ENCODE measurements at places on chromosomes 1 and 21.
A peak's percentile ranks its signal among the peaks of the same experiment; 100 is the strongest.

DNA sequence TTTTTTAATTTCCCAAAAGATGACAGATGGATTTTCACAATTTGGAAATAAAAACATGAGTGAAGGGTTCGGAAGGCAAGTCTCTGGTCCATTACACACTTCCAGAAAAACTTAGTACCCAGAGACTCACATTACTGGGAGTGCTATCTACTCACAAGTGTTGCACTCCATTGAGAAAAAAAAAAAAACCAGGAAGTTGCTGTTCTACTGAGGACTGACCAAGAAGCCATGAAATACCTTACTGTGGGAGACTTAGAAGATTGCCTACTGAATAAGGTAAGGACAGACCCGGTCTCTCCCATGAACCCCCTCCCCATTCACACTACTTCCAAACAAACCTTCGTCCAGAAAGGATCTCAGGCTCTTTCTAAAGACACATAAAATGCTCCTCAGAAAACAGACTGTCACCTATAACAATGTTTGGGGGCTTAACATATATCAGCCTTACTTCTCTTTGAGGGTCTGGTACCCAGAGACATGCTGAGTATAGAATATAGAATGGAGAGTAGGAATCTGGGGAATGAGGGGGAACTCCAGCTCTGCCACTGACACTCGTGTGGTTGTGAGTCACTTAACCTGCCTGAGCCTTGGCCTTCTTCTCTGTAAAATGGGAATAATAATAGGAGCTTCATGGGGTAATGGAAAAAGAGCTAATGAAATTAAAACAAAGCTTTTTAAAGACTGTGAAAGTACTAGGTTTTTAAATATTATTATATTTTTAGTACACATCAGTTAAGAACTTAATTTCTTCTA lies 1.4 kb downstream of the MAB21L3 start:
- DNase-seq, result no peak

- no peak for DNase-seq
These were observed 137.8 kb downstream of the RWDD3 start for GRCh38 chr1:95371666-95372282.

DNA sequence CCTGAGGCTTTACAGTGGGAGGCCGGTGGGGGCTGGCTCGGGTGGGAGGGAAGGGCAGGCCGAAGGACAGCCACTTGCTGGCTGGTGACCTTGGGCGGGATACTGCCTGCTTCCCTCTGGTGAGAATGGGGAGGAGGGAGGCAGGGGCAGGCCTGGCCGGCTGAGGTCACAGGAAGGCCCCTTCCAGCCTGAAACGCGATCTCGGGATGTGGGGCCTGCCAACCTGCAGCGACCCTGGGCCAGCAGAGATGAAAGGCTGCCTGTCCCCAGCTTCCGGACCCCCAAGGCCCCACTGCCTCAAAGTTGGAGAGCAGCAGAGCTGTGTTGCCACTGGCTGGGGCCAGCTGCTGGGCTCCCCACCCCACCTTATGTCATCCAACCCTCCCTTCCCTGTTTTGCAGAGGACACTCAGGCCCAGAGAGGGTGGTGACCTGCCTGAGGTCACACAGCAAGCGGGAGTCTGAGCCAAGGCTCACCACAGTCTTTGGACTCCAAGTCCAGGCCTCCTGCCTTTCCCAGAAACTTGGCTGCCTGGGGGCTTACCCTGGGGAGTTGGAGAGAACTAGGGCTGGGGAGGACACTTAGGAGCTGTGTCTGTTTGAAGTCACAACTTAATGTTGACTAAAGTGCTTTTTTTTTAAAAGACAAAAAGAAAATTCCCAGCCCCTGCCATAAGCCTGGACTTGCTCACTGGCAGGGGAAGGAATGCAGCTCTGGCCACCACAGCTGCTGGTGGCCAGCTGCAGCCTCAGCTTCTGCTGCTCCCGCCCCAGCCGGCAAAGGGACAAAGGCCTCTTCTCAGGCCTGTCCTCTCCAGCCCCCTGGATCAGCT lies 14.8 kb upstream of the WASF2 start:
- no peak for DNase-seq

DNA sequence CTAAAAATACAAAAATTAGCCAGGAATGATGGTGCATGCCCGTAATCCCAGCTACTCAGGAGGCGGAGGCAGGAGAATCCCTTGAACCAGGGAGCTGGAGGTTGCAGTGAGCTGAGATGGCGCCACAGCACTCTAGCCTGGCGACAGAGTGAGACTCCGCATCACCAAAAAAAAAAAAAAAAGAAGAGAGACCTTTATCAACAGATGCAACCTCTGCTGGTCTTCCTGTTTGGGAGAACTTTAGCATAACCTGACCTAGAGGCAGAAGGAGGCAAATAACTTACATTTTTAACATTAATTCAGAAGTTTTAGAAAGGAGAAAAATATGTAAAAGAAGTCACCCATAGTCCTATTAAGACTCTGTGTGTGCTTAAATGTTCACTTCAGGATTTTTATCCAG lies 32.4 kb downstream of the SLAMF1 start:
- peak; percentile 16 for DNase-seq

DNA sequence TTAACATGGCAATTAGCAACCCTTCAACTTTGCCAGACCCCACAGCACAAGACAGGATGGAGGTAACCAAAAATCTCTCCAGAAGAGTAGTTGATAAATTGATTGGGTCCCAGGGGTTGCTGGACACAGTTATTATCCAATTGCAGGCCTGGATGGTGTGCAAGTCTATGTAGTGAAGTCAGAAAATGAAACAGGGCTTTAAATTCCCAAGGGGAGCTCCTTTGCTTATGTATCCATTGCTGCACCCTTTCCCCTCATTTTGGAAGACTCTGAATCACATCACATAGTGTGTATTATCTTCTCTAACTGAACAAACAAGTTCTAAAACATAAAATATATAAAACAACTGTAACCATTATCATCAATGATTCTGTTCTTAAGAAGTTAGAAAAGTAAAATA lies 550.2 kb downstream of the LMO4 start:
- DNase-seq, result no peak

- DNase-seq, result no peak
These were observed 15.6 kb downstream of the ARHGEF16 start for GRCh38 chr1:3469849-3470649.

GRCh38 chr21:33767960-33768359 lies 125.7 kb downstream of the ITSN1 start:
- DNase-seq, result no peak

GRCh38 chr1:35029761-35030160 lies 2.0 kb downstream of the ZMYM6 start:
- DNase-seq, result no peak

DNA sequence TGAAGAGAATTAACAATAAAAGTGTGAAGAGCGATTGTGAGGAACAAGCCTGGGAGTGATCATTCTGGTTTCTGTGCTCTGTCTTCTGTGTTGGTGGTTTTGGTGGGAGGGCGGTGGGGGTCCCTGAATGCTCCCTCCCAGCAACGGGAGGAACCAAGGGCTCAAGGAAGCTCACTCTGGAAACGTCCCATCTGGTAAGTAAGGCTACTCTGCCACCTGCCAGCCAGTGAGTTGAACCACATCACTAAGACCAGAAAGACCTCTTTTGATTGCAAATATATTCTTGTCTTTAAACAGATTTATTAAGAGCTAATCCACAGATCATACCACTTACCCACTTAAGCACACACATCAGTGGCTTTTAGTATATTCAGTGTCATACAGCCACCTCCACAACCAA lies 125.0 kb downstream of the PRDM2 start:
- DNase-seq, result no peak

DNA sequence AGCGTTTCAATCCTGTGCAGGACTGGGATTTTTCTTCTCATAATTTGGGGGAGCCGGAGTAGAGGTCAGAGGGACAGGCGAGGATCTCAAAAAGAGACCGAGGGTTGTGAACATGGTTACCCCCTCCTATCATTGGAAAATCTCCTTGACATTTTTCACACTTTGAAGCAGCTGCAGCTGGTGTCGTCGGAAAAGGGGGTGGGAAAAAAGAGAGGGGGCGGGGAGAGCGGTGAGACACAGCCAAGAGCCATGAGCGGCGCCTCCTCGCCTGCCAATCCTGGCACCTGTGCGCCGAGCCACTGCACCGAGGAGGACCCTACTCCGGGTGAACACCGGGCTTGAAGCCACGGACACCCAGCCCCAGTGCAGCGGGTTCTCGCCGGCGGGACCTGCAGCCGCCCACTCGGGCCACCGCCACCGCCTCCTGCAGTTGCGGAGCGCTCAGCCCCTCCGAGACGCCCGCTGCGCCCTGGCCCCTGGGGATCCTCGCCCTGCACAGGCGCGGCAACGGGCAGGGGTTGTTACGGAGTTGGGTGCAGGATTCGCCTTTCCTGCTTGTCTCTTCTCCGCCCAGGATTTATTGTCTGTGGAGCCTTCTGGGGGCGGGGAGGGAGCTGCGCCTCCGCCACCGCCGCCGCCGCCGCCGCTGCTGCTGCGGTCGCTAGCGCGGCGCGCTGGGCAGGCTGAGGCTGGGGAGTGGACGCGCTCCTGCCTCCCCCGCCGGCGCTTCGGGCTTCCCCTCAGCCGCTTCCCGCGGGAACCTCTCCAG lies at the start of gene LRRC7:
LRRC7 (plus strand) TSS at position 271 of the 769 bp plus-strand sequence. CDS start 718 bp downstream, outside the sequence.
- DNase-seq, result peak; percentile 43

- DNase-seq, result no peak
These were observed 15.2 kb upstream of the YRDC start for GRCh38 chr1:37822906-37823815.

Data from hematopoietic multipotent progenitor cell treated with erythropoietin and hydrocortisone succinate and interleukin-3 and kit ligand, for 8 days (in vitro differentiated cells).